ENCODE measurements at places on chromosomes 4 and X.

GRCh38 chr4:22824091-22824490, 131.4 kb downstream of the GBA3 start:
- no peak for DNase-seq

GRCh38 chrX:47186096-47186740, 7.4 kb upstream of the UBA1 start:
- DNase-seq = no peak

- DNase-seq = no peak
Observed at GRCh38 chrX:12329476-12329875, 191.2 kb downstream of the FRMPD4 start.

- DNase-seq = no peak
Observed at GRCh38 chr4:105594099-105595010, 41.9 kb downstream of the ARHGEF38 start.

GRCh38 chr4:75995727-75996126, 5.0 kb upstream of the SDAD1 start:
- peak; percentile 39 for DNase-seq

DNA sequence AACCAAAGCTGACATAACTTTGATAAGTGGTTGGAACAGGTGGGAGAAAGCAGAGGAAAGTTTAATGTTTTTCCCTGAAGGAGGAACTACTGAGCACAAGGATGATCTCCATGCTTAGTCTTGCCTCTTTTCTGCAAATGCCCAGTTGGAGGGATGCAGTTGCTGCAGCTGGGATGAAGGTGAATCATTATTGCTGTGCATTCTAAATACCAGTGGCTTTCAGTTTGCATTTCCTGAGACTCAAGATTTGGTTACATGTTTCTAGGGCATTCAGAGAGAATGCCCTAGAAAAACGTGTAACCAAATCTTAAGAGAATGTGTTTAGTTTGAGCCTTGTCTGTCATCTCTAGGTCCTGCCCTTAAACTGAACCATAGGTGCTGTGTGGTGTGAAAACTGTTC, 42.2 kb downstream of the METTL14 start:
- DNase-seq = no peak

All from central memory CD4-positive, alpha-beta T cell (primary cell).